ENCODE measurements at places on chromosomes 6 and 20.

- DNase-seq: no peak
These were observed 1.8 kb upstream of the TBPL1 start for GRCh38 chr6:133951227-133951626.

DNA sequence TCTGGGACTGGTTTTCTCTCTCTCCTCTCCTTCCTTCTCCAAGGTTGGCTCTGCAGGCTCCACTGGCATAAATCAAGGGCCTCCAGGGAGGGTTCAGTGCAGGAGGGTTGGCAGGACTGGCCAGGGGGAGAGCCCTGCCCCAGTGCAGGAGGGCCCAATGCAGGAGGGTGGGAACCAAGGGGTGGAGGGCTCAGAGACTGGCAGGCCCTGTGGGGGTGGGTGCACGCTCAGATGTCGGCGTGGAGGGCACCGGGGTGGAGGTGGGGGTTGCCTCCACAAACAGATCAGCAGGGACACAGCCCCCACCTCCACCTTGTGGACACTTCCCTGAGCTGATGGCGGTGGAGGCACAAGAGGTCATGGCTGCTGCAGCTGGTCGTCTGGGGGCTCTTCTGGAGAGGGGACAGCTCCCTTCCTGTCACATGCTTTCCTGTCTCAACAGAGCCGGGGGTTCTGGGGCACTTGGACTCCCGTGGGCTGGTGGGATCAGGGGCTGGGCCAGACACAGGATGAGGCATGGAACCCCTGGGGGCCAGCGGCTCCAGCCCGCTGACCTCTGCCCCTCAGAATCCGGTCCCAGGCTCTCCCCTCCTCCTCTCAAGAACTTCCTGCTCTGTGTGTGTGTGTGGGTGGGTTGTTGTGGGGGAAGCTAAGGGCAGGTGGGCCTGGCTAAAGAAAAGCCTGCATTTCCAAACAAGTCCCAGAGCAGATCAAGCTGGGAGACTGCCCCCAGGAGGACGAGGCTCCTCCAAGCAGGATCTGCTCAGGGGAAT lies 2.7 kb upstream of the ABHD16B start:
- no peak for DNase-seq

DNA sequence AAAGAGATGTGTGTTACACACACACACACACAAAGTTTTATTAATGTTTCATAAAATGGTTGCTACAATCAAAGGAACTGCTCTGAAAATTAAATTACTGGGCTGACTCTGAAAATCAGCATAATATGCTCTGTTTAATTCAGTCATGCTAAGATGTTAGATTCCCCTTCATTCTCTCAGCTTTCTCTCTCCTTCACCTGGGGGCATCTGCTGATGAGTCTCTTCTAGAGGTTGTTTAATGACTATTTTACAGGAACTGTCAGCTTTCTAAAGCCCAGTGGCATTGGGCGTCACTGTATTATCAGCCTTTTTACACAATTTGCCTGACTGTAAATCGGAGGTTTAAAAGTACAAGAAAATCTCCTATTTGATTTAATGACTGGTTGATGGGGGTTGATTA lies 559.7 kb upstream of the POU3F2 start:
- no peak for DNase-seq

- no peak for DNase-seq
These were observed 32.5 kb upstream of the TMEM244 start for GRCh38 chr6:129893640-129894039.

- no peak for DNase-seq
These were observed 2.8 kb upstream of the FANCE start for GRCh38 chr6:35449287-35449881.

DNA sequence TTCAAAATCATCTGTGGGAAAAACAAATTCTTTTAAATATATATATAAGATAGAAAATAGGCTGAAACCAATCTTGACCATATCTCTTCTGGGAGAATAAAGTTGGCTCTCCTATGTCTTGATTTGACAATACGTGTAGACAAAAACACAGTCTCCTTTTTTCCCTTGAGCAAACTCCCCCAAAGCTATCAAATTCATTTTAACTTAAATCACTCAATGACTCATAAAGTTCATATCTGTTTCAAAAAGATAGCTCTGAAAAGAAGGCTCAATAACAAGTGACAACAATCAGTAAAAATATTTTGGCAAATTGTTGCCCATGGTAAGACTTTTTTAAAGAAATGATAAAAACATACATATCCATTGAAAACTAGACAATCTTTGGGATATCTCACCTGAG lies 236.0 kb upstream of the TENT5A start:
- DNase-seq: no peak

GRCh38 chr6:145729887-145730286 lies 5.4 kb downstream of the EPM2A start:
- DNase-seq: no peak

GRCh38 chr20:24692446-24693200 lies 223.2 kb downstream of the SYNDIG1 start:
- DNase-seq: no peak

DNA sequence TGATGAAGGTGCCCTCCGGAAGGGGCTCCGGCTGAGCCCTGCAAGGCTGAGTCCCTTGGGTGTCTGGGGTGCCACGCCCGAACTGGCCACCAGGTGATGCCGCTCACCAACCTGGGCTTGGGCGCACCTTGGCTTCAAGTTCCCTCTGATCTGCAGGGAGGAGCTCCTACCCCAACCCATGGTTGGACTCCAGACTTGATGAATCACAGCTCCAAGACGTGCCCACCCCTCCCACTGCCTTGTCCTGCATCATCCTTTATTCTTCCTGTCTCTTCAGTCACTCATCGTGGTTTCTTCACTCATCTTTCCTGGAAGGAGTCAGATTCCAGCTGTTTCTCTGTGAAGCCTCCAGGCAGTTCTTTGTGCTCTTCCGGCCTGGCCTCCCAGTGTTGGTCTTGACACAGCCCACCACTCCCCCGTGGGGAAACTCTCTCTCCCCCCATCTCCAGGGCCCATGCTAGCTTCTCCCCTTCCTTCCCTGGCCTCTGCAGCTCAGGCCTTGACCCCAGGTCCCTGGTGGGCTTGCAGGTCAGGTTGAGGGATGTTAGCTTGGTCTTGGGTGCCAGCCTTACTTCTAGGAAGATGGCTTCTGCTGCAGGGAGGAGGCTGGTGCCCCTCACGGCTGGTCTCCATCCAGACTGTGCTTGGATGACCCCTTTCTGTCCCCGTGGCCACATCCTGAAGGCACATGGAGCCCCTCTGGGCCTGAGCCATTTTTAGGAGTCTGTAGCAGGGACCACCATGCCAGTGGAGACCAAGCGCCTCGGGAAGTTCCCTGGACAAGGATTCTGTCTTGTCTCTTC lies 2.6 kb upstream of the ZBP1 start:
- no peak for DNase-seq

DNA sequence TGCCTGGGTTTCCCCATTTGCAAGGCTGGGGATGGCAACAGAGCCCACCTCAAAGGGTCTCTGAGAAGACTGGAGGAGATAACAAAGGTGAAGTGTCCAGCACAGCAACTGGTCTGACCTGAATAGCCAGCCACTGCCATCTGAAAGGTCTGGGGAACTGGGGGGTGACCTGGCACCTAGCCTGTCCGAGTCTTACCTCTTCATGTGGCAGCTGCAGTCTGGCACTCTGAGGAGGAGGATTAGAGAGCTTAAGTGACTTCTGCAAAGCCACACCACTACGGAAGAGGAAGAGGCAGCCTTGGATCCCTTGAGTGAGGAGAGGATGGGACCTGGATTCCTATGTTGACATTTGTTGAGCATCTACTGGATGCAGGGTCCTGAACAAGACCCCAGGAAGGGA lies 22.2 kb downstream of the C20orf203 start:
- no peak for DNase-seq

- no peak for DNase-seq
These were observed 119.5 kb upstream of the KCNK16 start for GRCh38 chr6:39441986-39442385.

DNA sequence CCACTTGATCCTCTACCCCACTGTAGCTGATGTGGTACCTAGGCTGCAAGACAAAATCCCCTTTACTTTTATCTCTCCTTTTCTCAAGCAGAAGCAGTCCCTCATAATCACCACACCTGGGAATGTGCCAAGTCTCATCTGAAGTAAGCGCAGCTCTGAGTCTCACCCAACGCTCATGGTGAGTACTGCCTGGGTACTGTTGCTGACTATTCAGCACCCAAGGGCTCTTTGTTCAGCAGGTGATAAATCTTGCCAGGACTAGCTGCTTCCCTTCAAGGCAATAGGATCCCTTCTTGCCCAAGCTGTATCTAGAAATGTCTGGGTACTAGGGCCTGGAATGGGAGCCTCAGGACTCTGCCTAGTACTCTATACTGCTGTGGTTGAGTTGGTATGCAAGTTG lies 70.9 kb downstream of the GCLC start:
- no peak for DNase-seq

DNA sequence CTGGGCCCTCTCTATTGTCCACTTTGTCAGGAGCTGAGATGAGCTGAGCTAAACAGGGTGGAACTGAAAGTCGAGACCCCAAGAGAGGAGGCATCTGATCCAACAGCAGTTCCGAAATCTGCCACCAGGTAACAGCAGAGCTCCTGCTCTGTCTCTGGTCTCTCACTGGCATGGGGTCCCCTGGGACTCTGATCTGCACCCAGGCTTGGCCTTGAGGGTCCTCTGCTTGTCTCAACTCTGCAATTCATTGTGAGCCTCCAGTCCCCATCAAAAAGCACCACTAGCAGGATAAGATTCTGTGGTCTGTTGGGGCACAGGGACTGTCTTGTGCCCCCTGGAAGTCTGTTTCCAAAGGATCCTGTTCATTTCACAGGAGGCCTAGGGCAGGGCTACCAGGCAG lies 62.5 kb upstream of the TOP1 start:
- DNase-seq: no peak

DNA sequence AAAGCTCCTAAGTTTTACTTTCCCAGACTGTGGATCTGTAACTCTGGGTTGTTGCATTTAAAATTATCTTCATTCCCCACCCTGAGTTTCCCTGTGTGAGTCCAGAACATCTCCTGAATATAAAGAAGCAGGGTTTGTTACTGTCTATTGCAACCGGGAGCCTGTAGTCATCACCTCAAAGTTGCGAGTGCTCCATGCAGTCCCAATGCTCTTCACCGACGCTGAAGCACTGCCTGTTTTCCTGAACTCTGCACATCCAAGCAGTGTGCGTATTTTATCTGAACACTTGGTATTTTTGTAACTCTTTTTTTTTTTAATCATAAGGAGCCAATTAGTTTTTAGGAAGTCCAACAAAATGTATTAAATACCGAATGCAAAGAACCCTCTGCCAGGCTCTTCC lies 907 bp upstream of the HLA-B start:
- no peak for DNase-seq

- no peak for DNase-seq
These were observed 648.9 kb downstream of the FRK start for GRCh38 chr6:115411756-115412155.

DNA sequence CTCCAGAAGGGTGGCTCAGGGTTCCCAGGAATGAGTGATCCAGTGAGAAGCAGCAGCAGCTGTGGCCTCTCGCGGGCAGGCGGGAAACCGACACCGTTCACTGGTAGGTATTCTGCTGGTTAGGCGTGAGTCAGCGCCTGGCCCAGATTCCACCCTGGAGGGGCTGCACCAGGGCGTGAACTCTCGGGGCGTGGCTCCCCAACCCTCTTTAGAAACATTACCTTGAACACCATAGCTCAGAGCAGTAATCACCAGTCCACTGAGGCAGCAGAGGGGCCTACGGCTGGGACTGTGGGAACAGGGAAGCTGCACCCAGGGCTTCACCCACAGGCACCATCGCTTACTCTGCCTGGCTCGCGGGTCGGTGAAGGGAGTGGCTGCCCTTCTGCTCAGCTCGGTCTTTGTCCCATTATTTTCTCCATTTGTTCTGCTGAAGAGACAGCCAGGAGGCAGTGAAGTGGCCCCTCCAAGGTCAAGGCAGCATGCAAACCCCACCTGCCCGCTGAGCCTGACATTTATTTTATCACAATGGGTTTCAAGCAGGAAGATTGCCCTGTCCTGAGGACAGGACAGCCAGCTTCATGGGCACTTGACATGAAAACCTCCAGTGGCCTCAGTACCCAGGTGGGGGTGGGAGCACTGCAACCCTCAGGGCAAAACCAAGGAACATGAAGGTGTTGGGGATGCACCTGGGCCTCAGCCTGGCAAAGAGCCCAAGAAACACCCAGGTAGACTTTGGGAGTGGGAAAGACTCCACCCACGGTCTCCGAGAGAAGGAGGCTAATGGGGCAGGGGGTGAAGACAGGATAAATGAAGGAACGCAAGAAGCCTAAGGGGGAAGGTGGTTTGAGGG lies 51.0 kb upstream of the CD93 start:
- no peak for DNase-seq

DNA sequence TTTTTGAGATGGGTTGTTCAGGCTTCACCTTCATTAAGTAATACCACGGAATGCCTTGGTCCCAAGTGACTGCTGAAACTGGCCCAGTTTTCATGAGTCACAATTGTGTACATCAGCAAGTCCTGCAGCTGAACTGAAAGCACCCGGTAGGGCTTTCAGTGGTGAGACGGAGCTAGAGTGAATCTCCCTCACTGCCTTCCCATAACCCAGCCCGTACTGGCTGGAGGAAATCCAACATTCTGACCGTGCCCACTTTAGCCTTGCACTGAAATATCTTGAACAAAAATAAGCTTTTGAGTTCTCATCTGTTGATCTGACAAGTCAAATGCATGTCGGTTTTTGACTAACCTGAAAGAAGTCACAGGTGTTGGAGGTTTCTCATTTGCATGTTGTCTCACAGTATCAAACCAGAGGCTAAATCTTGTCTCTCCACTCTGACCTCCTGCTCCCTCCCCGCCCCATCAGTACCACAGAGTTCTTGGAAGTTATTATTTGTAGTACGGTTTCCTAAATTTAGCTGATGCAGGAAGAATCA lies 35.9 kb downstream of the DUSP22 start:
- peak; percentile 21 for DNase-seq

DNA sequence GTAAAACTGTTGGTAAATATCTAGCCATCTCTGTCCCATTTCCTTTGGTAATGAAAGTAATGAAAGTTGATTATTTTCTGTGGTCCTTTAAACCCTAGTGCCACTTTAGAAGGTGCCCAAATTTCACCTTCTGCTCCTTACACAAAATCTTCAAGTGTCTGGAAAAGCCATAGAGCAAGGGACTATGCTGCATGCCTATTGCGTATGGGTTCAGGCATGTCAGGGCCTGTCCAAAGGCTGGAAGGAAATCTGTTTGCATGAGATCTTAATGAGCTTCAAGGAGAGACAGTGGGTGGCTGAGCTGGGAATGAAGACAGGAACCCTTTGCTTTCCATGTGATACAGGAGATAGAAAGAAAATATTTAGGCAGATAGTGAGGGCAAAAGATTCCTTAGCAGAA lies 66.6 kb upstream of the CCN6 start:
- DNase-seq: no peak

DNA sequence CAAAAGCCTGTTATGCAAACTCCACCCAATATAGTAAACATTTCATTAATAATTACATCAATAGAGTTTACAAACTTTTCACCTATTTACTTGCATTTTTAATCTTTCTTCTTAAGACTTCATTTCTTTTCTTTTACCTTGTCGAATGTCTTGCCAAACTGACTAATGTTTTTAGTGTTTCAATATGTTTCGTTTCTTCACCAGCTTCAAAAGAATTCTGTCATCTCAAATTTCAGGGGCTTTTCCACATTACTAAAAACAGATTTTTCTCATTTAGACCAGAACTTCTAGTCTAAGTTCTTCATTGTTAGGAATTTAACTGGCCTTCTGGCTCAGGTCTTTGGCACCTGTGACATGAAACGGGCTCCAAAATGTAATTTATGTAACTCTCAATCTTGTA lies 196.5 kb downstream of the ARHGAP18 start:
- no peak for DNase-seq

Measured in stimulated activated CD8-positive, alpha-beta memory T cell treated with anti-CD3 and anti-CD28 coated beads, Interleukin-15, amount 100 ng/mL, for 48 hours (primary cell).